ENCODE measurements at places on chromosomes 5 and 9.

- no peak for DNase-seq
Measured at GRCh38 chr5:142466195-142466971, 141.6 kb upstream of the SPRY4 start.

DNA sequence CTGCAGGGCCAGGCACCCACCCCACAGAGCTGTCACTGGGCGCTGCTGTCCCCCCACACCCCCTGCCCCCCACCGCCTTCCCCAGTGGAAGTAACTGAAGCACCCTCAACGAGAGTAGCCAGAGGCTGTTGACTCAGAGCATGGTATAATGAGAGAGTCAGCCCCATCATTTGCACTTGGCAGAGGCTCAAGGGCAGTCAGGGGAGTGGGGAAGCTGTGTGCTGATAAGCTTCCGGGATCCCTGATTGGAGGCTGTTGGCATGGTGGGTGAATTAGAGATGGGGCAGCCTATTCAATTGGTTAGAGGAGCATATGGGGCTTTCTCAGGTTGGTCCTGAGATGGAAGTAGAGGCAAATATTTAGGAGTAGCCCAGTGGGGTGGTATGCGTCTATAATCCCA is 77.1 kb upstream of the GOLM1 start:
- DNase-seq = no peak

DNA sequence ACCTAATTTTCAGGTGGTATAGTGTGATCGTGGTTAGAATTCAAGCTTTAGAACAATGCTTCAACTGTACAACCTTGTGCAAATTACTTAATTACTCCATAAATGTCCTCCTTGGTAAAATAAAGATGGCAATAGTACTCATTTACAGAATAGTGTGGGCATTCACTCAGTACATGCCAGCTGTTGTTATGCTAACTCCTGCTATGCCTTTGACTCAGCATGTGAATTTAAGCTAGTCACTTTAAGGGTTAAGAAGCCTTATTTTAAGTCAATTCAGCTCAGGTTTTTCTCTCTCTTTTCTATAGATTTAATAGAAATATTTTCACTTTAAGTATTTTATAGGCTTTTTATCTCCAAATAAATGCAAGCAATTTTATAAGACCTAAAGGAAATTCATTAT is 335.6 kb upstream of the ITGA1 start:
- DNase-seq = no peak

- DNase-seq = no peak
Measured at GRCh38 chr5:180311216-180311615, 19.3 kb upstream of the MAPK9 start.

- peak; percentile 29 for DNase-seq
Measured at GRCh38 chr9:91100878-91101450, 260.8 kb downstream of the AUH start.

DNA sequence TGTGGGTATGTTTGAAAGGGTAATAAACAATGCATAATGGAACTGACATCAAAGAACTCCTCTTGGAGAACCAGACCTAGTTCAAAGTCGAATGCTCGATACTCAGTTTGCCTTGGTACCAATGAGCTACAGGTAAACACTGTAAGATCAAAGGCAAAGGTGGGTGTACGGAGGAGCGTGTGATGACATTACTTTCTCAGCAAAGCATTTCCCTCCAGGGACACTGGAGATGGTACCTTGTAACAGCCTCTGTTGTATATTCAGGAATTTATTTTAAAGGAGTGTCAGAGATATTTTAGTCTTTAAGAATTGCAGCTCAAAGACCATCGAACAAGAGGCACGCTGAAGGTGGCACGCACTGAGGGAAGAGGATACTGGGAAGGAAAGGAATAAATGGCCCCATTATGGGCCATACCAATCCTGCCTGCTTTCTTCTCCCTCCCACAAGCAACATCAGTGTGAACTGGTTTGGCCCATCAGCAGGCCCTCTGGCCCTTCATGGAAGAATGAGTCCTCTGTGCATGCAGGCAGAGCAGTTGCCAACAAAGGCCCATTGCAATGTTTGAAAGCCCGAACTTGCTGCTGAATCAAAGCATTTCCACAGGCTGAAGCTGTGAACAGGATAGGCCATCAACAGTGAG is 410.2 kb downstream of the ACTL7B start:
- no peak for DNase-seq

GRCh38 chr5:141100243-141100805 is at the start of gene PCDHB3:
PCDHB3 (plus strand) TSS chr5:141100473; CDS start chr5:141100650, 177 bp downstream.
- peak; percentile 46 for DNase-seq

GRCh38 chr9:130997925-130998596 is 10.9 kb upstream of the LAMC3 start:
- DNase-seq = peak; percentile 66

- DNase-seq = no peak
Measured at GRCh38 chr5:58263296-58263695, 196.6 kb downstream of the PLK2 start.

GRCh38 chr5:62931153-62931950 is 352.7 kb downstream of the LRRC70 start:
- no peak for DNase-seq

DNA sequence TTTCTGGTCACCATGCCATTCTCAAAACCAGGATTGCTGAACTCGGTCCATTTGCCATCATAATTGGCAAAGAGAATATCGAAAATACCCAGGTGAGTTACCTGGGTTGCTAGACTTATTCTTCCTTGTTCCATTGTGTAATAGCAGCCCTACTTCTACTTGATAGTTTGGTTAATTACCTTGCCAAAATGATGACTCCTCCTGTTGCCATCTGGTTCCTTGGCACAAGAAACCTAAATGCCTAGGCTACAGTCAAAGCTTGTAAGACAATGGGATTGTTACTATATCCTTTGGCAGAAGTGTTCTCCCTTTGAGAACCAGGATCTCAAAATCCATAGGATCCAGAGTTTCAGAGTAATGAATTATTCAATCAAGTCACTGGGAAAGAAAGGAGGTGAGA is 373.2 kb upstream of the ACTBL2 start:
- no peak for DNase-seq

- DNase-seq = no peak
Measured at GRCh38 chr5:127650022-127650421, 1.1 kb downstream of the CTXN3 start.

GRCh38 chr9:3268223-3268622 is 257.6 kb downstream of the RFX3 start:
- no peak for DNase-seq

GRCh38 chr5:176319827-176320554 is 41.6 kb downstream of the KIAA1191 start:
- DNase-seq = no peak

- peak; percentile 31 for DNase-seq
Measured at GRCh38 chr5:43110606-43111170, 10.0 kb upstream of the ZNF131 start.

- DNase-seq = no peak
Measured at GRCh38 chr5:65907135-65907534, 19.2 kb upstream of the ERBIN start.

DNA sequence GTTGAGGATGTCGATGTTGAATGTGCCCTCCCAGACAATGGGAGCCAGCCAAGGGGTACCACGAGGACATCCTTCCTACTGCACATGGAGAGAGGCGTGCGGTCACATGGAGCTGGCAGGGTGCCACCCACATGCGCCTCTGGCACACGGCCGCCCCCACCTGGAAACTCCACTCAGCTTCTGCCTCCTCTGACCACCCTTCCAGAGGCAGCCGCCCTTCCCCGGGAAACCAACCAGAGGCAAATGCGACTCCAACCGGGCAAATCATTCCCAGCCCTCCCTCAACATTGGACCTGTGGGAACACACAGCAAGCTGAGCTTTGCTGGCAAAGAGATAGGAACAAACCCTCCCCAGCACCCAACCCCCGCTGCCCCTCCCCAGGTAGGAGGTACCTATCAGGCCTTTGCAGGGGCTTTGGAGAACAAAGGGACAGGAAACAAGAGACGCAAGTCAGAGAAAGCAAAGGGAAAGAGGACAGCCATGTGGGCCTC is 17.5 kb downstream of the ABO start:
- DNase-seq = no peak

DNA sequence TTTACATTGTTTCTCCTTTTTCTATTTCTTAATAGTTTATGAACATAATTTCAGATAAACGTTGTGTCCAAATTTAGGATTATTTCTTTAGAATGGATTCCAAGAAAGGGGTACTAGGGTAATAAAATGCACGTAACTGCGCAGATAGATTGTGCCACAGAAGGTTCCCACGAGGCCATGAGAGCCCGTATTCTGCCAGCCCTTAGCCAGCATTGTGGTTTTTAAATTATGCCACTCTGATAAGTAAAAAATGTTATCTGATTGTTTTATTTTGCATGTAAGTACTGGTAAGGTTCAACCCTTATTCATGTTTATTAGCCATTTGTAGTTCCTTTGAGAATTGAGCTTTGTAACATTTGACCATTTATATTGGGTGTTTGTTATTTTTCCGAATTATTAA is 88.7 kb downstream of the PRKACG start:
- DNase-seq = no peak

DNA sequence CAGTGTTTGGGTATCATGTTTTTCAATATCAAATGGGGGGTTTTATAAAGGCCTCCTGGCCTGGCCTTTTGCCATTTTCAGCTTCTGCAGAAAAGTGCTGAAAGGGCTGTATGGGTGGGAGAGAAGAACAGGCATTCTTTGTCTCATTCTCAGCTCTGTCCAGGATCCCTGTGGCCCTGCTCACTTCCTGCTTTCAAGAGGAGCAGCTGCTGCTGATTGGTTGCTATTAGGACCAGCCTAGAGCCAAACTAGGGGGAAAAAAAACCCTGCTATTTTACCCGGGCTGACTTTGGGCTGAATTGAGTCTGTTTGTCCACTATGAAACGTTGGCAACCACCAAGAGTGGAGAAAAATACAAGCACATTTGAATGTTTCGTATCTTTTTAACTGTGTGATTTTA is 117.1 kb downstream of the CMYA5 start:
- no peak for DNase-seq

DNA sequence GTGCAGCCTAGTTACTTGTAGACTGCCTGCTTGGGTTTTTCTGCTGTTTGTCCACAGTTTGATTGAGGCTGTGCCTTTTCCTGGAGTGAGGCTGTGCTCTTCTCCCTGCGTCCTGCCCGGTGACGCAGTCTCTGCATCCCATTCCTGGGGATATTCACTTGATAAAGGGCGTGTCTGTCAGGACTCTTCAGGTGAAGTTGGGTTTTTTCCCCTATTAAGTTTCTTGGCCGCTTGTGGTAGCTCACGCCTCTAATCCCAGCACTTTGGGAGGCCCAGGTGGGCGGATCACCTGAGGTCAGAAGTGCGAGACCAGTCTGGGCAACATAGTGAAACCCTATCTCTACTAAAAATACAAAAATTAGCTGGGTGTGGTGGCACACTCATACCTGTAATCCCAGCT is 50.0 kb upstream of the SUSD3 start:
- DNase-seq = no peak

DNA sequence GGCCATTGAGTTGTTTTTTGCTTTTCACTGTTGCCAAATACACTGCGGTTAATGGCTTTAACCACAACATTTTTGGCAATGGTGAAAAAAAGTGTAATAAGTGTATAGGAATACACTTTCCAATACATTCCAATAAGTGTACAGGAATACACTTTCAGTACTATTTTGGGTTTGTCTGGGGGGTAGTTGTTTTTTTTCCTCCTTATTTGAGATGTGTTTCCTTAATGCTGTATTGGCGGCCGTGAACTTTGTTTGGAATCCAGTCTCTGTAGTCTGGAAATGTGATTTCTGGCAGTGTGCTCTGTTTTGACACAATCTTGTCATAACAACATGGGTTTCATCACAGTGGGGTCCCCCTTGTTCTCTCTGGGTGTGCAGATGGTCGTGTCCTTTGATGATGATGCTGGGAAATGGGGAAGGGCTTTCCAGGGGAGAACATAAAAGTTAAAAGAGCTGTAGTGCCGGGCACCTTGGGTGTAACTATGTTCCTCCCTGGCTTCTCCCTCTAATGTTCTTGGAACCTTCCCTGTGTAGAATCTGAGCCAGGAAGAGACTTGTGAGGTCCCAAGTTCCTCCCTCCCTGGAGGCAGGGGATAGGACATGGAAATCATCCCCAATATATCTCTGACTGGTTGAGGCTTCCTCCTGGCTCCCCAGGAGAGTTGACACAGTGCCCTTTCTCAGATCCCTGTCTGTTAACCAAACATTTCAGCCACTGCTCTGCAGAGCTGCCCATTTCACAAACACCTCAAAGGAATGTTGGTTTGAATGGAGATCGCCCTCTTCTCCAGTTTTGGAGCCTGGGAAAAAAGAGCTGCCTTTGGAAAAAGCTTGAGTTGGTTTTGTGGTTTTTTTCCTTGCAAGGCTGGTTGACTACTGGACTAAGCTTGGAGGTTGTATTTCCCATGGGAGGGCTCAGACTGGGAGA is 44.8 kb downstream of the RCL1 start:
- no peak for DNase-seq

DNA sequence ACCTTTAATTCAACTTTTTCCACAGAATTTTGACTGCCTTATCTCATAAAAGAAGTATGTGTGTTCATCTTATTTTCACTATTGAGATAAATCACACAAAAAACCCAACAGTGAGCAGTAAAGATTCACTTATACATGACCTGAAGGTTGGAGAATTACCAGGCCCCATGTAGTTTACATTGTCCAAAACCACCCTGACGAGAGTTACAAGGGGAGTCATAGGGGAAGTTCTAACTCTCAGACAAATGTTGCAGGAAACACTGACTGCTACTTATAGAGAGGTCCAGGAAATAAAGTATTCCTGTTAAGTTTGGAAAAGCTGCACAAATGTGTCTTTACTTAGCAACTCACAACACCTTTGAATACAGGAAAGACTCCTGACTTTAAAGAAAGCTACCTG is 14.1 kb downstream of the SPATA9 start:
- no peak for DNase-seq

- DNase-seq = no peak
Measured at GRCh38 chr5:126236994-126237393, 186.2 kb upstream of the GRAMD2B start.

- DNase-seq = no peak
Measured at GRCh38 chr5:67335426-67335825, 138.8 kb upstream of the CD180 start.

DNA sequence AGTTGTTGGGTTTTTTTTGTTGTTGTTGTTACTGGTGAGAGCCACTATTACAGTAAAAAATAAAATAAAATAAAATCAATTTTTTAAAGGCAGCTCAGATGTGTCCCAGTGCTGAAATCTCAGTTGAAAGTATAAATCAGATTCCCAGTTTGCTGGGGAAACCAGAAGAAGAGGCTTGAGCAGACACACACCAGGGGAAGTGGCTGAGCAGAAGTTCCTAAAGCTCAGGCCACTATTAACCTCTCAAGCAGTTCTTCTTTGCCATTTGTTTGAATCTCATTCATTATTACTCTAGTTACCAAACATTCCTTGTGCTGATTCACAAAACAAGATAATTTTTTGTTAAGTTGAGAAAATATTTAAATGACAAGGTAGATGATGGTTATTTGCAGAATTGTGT is 70.9 kb upstream of the ZSWIM6 start:
- DNase-seq = no peak
